ENCODE measurements at places on chromosomes 7 and 10.

GRCh38 chr10:53052521-53053164 is 280.1 kb upstream of the MBL2 start:
- DNase-seq = no peak

DNA sequence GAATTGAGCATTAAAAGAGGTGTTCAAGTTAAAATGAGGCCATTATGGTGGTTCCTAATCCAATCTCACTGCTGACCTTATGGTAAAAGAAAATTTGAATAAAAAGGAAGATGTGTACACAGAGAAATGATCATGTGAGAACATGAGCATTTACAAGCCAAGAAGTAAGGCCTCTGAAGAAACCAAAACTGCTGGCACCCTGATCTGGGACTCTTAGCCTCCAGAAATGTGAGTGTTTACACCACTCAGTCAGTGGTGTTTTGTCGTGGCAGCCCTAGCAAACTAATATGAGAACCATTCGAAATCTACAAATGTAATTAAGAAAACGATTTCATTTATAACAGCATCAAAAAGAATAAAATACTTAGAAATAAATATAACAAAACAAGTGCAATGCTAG is 6.8 kb upstream of the PLXDC2 start:
- DNase-seq = no peak

GRCh38 chr7:73912223-73912622 is 51.3 kb downstream of the TMEM270 start:
- DNase-seq = peak; percentile 35

DNA sequence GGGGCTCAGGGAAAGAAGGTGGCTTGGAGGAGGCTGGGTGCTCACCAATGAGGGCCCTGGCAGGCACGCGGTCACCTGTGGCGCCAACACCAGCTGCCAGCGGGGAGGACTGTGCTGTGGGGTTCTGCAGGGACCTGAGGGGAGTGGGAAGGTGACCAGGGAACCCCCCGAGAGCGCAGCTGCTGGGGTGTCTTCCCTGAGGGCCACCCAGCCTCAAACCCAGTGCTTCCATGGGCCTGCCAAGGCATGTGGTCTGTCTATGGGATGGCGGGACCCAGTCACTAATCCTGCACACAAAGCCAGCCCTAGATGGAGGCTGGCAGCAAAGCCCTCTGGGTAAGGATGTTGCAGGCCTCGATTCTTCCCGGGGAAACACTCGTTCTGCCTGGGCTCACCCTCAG is 117.1 kb downstream of the EBF3 start:
- DNase-seq = peak; percentile 66

GRCh38 chr10:31982111-31982510 is 53.5 kb upstream of the ARHGAP12 start:
- DNase-seq = no peak

GRCh38 chr7:134473861-134474291 is 15.0 kb upstream of the AKR1B1 start:
- DNase-seq = no peak

DNA sequence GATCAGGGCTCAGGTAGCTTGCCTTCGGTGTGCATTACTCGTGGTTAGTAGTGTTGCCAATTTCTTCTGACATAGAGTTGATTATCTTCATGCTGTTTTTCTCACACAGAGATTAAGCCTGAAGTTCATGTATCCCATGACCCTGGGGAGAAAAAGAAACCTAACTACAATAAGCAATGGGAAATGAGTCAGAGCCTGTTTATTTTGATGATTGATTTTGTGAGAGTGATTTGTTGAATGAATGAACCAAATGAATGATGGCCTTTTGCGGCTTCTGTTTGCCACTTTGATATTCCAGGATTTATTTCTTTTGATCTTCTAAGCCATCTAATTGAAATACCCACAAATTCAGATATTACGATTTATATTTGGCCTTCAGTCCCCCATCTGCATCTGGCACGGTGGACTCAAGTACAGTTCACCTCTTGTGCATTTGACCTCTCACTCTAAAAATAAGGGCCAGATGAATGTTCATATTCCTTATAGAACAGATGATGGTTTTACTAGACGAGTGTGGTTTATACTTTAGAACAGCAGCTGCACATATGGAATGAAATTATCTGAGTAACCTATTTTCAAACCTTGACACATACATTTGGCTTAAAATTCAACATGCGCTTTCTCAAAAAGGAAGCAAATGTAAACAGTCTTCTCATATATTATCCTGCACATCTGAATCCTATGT is 110.7 kb downstream of the PLCE1 start:
- no peak for DNase-seq

- no peak for DNase-seq
Measured at GRCh38 chr10:58404001-58404400, 18.8 kb downstream of the TFAM start.

- no peak for DNase-seq
Measured at GRCh38 chr10:69232736-69233480, 12.8 kb downstream of the HKDC1 start.

- DNase-seq = no peak
Measured at GRCh38 chr10:71603150-71603549, 116.4 kb downstream of the C10orf105 start.

GRCh38 chr7:107728276-107728675 is 15.7 kb upstream of the CBLL1 start:
- DNase-seq = no peak

DNA sequence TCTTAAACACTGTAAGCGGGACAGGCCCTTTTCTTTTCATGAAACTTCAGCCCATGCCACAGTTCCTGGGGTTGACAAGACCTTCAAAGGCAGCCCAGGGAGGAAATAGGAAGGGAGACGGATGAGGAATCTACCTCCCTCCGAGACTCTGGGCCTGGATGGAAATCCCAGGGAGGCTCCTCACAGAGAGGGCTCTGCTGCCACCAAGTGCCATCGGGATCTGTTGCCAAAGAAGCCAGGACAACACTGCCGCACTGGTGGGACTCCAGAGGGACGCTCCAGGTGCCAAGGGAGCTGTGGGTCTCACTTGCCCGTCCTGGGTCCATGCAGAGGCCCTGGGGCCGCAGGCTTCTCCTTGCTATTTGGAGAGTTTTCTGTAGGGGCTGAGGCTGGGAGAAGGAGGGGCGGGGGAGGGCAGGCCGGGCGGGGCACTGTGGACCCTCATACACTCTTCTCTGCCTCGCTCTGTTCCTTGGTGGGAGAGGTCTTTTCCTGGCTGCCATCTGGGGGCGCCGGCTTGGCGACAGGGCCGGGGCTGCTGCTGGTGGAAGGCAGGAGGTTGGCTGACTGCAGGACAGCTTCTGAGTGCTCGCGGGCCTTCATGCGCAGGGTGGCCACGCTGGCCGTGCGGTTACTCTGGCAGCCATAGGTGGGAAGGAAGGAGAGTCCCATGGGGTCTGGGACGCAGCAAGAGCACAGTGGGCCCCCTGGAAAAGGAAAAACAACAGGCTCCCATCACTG is 30.0 kb downstream of the DRGX start:
- no peak for DNase-seq
